ENCODE measurements at places on chromosomes 4 and X. TPM values are rescaled to one million over a fixed set of nuclear protein-coding genes. Genes with fewer than 3 reads are reported as not detected.

FAM9C gene
- total RNA-seq: 0.41 TPM

CD38 gene
- total RNA-seq: 1.6 TPM

DNA sequence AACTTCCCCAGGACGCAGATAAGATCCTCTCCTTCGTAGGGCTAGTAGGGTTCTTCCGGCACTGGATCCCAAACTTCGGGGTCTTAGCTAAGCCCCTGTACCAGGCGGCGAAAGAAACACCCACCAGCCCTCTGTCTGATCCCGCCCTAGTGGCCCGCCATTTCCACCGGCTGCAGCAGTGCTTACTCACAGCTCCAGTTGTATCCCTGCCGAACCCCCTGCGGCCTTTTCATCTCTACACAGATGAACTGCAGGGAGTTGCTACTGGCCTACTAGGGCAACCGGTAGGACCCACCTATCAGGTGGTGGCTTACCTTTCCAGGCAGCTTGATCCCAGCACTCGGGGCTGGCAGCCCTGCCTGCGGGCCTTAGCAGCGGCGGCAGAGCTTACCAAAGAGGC lies 961.2 kb downstream of the RPA4 start:
- DNase-seq: no peak

DNA sequence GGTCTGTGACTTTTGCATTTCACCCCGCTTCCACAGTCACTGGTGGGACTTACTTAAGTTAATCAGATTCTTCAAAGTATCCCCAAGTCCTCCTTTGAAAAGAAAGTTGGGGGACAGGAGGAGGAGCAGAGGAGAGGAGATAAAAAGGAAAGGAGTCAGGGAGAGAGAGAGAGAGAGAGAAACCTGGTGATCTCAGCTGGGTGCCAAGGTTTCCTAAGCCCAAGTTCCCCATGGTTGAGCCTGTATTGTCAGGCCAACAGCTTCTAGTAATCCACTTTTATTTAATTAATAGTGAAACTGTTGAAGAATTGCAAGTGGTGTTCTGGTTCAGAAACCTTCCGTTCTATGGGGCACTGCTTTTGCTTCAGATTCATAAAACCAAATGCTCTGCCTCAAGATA lies 91.6 kb downstream of the AR start:
- DNase-seq: no peak

DNA sequence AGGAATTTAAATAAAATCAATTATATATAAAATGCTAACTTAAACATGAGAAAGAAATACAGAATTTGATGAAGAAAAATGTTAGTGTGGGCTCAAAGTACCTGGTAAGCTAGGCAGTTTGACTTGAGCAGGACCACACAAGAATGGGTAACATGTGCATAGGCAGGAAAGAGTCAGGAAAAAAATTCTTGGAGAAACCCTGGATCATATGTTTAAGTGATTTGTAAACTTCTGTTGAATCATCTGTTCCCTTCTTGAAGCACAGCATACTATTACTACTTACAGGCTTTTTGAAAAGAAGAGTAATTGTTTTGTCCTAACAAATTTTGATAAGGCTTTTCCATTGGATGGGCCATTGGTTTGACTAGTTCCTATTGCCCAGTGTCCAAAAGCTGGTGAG lies 37.5 kb upstream of the FHDC1 start:
- no peak for DNase-seq
